ENCODE measurements at places on chromosomes 2 and 18.
A peak's percentile ranks its signal among the peaks of the same experiment; 100 is the strongest.

DNA sequence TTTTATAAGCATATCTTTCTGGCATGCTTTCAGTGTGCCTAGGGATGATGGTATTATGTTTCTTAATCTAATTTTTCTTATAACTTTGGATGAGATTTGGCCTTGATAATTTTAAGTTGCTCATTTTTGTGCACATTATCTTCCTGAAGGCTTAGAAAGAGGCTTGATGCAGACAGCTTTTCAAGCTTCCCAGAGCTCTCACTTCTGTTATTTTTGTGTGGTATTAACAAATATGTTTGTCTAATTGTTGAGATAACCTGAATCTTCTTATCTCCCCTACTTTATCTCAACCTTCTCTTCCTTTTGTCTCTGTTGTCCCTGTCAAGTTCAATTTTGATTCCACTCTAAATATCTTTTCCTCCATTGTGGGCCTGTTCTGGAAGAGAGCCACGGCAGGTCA lies 113.2 kb upstream of the LRRTM1 start:
- H3K36me3 ChIP-seq, result no peaks in the 10 kb centered on the region
- H3K27ac ChIP-seq, result no peak overlapping the region
- DNase-seq, result no peak
- H3K4me3 ChIP-seq, result no peak overlapping the region
- H3K27me3 ChIP-seq, result no peaks in the 10 kb centered on the region
- no peaks in the 10 kb centered on the region for H3K4me1 ChIP-seq

GRCh38 chr2:222912117-222912516 lies 51.3 kb downstream of the ACSL3 start:
- peak; percentile 37 for DNase-seq
- no peaks in the 10 kb centered on the region for H3K27me3 ChIP-seq
- peaks cover 33% of the 10 kb centered on the region for H3K36me3 ChIP-seq
- no peak overlapping the region for H3K4me3 ChIP-seq
- peaks cover 36% of the 10 kb centered on the region for H3K4me1 ChIP-seq

- H3K4me3 ChIP-seq, result no peak overlapping the region
- no peak overlapping the region for H3K27ac ChIP-seq
- peaks cover 2% of the 10 kb centered on the region for H3K4me1 ChIP-seq
- no peak for DNase-seq
- no peaks in the 10 kb centered on the region for H3K36me3 ChIP-seq
Observed at GRCh38 chr18:79604205-79604912, 75.2 kb upstream of the CTDP1 start.

GRCh38 chr2:98693477-98693876 lies 37.5 kb downstream of the MGAT4A start:
- H3K4me3 ChIP-seq, result peak overlapping the region; percentile 50
- peak overlapping the region; percentile 95 for H3K27ac ChIP-seq
- H3K27me3 ChIP-seq, result no peaks in the 10 kb centered on the region
- peak; percentile 57 for DNase-seq
- peaks cover 22% of the 10 kb centered on the region for H3K36me3 ChIP-seq

DNA sequence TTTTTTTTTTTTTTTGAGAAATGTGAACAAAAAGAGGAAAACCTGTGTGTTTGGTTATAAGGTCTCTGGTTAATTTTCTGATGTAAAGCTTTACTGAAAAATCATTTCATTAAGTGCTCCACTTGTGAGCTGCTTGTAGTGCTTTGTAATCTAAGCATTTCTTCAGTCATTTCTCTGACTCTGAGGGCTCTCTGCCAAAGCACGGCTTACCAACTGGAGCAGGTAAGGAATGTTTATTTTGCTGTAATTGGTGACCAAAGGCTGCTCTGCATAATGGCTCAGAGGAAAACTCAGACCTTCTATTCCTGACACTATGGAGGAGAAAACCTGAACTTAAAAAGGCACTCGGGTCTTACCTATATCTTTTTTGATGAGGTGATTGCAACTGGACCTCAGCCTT lies 848.8 kb downstream of the MBD2 start:
- H3K4me1 ChIP-seq, result no peaks in the 10 kb centered on the region
- H3K36me3 ChIP-seq, result no peaks in the 10 kb centered on the region
- no peak overlapping the region for H3K4me3 ChIP-seq
- H3K27me3 ChIP-seq, result no peaks in the 10 kb centered on the region
- no peak for DNase-seq
- no peak overlapping the region for H3K27ac ChIP-seq

GRCh38 chr2:52097071-52097470 lies 1065.1 kb upstream of the NRXN1 start:
- DNase-seq, result no peak
- H3K4me1 ChIP-seq, result no peaks in the 10 kb centered on the region
- no peak overlapping the region for H3K27ac ChIP-seq
- H3K4me3 ChIP-seq, result no peak overlapping the region

DNA sequence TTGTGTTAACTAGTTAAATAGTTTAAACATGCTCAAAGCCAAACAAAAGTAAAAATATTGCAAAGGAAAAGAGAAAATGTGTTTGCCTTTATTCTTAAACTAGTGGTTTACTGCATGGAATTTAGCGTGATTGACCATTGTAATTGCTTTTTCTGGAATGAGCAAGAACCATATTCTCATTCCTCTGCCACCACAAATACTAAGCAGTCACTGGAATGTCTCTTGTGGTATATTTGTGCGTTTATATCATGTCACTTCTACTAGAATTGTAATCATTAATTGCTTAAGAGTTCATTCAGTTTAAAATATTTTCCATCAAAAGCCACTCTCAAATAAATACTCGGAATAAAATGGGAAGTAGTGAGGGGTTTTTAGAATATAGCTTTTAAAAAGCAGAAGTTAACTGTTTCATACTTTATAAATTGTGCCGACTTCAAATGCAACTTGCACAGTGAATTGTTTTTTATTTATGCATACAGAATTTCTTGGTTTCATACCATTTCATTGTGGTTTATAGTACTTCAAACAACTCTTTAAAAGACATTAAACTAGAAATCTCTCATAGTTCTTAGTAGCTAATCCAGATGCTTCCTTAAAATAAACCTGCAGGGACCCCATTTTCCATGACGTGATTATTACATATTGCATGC lies 288.1 kb downstream of the EPHA4 start:
- H3K4me1 ChIP-seq, result no peaks in the 10 kb centered on the region
- no peak overlapping the region for H3K4me3 ChIP-seq
- no peak for DNase-seq
- no peak overlapping the region for H3K27ac ChIP-seq
- no peaks in the 10 kb centered on the region for H3K36me3 ChIP-seq
- no peaks in the 10 kb centered on the region for H3K27me3 ChIP-seq

GRCh38 chr2:86238354-86238753 lies 39.1 kb downstream of the MRPL35 start:
- H3K4me1 ChIP-seq, result peaks cover 6% of the 10 kb centered on the region
- no peak overlapping the region for H3K27ac ChIP-seq
- H3K36me3 ChIP-seq, result no peaks in the 10 kb centered on the region
